ENCODE measurements at places on chromosomes 11 and 22.

DNA sequence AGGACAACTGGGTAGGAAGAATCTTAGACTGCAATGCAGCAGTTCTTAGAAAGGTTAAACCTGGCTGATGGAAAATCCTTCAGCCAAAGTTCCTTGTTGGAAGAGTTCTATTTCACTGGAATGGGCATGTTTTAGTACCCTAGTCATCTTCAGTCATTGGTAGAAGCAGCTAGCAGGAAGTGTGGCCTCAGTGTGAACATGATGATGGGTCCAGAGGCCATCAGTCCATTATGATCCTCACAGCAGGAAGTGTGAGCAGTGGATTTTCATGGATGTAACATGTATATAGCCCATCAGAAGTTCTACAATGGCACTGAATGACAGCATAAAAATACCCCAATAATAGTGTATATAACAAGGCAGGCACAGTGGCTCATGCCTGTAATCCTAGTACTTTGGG lies 35.9 kb upstream of the PDE3B start:
- no peak for DNase-seq

DNA sequence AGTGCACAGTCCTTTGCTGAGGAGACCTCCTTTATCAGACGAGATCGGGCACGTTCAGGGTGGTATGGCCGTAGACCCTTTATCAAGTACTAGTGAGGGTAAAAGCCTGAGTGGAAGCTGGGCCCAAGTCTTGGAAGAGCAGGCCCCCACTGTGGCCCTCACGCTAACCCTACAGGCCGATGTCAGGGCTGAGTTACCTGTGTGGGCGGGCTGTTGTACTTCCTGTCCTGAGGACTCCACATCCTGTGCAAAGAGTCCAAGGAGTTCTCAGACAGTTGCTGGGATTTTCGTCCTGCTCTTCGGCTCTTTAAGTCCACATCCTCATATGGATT lies 34.9 kb downstream of the RPL27A start:
- DNase-seq = no peak

DNA sequence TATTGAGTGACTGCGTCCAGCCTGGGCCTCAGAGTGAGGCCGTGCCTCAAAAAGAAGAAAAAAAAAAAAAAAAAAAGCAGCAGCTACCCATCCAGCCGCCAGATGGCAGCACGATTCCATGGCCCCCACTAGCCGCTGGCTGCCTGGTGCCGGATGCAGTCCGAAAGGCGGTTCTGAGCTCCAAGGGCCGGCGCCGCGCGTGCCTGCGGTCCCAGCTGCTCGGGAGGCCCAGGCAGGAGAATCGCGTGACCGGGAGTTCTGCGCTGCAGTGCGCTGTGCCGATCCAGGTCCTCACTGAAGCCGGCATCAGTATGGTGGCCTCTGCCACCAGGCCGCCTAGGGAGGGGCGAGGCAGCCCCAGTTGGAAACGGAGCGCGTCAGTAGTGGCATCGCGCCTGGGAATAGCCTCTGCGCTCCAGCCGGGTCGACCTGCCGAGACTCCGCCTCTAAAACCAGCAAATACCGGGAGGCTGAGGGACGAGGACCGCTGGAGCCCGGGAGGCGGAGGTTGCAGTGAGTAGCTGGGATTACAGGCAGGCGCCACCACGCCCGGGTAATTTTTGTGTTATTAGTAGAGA lies 19.3 kb downstream of the SCARF2 start:
- DNase-seq = peak; percentile 45

- DNase-seq = no peak
These were observed 22.3 kb downstream of the DDX6 start for GRCh38 chr11:118768690-118769089.

GRCh38 chr11:46724088-46724487 lies 5.1 kb downstream of the F2 start:
- no peak for DNase-seq

DNA sequence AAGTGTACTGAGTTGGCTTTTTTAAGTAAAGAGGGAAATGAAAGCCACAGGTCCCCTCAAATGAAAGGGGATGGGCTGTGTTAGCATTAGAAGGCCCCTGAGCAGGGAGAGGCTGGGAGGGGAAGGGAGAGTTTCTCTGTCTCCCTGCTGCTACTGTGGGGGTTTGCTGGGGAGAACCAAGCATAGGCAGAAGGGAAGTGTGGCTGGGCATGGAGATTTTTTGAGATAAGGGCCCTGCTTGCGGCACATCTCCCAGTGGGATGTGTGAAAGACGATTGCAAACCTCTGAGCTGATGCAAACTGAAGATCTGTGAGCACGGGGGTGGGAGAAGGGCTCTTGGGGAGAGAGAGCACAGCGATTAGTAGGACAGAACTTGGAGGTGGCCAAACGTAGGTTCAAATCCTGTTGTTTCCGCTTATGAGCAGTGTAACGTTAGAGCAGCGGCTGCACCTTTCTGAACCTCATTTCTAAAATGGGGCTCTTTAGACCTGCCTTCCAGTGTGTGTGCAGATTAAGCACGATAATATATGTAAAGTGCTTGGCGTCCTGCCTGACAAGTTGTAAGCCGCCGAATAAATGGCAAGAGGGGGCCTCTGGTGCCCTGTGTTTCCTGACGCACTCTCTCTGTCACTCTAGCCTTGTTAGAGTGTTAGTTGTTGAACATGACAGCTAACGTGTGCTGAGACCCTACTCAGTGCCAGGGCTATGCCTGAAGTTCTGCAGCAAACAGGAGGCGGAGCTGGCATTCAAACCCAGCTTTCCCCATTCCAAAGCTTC lies 122.3 kb downstream of the GRIK4 start:
- DNase-seq = no peak

DNA sequence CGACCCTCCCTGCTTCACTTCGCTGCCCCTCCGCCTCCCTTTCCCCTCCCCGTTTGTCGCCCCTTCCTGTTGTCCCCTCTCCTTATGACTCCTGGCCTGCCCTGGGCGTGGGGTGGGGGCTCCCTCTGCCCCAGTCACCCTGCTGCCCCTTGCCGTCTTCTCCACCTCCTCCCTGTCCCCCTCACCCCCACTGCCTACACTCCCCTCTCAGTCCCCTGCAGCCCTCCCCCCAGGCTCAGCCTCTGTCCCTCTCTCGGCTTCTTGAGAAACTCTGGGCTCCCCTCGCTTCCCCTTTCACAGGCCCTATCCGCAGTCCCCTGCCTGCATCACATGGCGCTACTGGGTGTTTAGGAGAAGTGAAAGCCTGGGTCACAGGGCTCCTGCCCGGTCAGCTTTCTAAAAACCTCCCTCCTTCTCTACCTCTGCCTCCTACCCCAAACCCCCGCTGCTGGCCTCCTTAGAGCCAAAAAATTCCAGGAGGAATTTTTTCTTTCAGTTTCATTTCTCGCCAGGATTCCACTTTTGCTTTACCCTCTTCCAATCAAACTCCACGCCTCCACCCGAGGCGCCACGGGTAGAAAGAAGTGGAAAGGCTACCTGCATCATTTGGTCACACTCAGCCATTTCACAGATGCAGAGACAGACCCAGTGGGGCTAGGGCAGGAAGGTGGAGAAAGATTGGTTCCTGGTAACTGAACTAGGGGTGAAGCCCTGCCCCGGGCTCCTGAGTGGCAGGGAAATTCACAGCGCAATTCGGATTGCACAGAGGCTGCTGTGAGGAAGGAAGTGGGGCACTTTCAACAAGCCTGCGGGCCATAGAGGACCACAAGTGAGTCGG lies at the start of gene SLC15A3:
SLC15A3 (minus strand) TSS at position 273 of the 838 bp plus-strand sequence. CDS start 625 bp downstream, outside the sequence.
- DNase-seq = no peak

- DNase-seq = no peak
These were observed 5.5 kb upstream of the PCF11 start for GRCh38 chr11:83151274-83151977.

- DNase-seq = no peak
These were observed 11.9 kb downstream of the CLPB start for GRCh38 chr11:72422414-72422813.

GRCh38 chr11:76674517-76675400 lies 4.2 kb upstream of the LRRC32 start:
- DNase-seq = no peak

DNA sequence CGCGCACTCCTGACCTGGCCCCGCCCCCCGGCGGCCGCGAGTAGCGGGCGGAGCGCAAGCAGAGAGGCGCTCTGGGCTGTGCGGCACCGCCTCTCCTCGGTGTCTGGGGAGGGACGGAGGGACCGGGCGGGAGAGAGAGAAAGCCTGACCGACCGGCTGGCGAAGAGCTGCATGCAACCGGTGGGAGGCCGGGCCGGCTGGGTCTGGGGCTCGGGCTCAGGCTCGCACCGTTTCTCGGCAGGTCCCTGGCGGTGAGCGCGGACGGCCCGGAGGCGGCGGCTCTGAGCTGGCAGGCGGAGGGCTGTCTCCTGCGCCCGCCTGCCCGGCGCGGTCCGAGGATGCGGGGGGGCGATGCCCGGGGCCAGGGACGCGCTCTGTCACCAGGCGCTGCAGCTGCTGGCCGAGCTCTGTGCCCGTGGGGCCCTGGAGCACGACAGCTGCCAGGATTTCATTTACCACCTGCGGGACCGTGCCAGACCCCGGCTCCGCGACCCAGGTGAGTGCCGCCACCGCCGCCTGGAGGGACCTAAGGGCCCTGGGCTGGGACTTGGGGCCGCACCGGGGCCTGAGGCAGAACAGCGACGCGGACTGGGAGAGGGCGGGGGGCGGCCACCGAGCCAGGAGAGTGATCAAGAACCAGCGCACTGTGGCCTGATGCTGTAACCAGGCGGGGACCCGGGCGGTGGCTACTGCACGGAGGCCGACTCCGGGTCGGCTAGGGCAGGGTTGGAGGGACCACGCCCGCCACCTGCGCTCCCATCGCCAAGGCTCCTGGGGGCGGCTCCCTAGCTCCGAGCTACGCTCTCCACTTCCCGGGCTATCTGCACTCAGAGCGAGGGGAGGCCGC lies at the start of gene SYT9:
SYT9 (plus strand) TSS at position 69 of the 847 bp plus-strand sequence; CDS start at position 352, 283 bp downstream.
- DNase-seq = peak; percentile 23

GRCh38 chr11:47917599-47918369 lies 62.6 kb upstream of the PTPRJ start:
- DNase-seq = no peak

GRCh38 chr11:134331354-134332188 lies at the start of gene GLB1L2:
GLB1L2 (plus strand) TSS chr11:134331988; CDS start chr11:134332062, 74 bp downstream.
- DNase-seq = peak; percentile 70

- no peak for DNase-seq
These were observed 28.0 kb downstream of the FADS2 start for GRCh38 chr11:61855939-61856680.

- DNase-seq = no peak
These were observed 25.5 kb downstream of the SCGB1A1 start for GRCh38 chr11:62444236-62444833.

GRCh38 chr11:77303328-77303727 lies 1.8 kb upstream of the GDPD4 start:
- DNase-seq = no peak

DNA sequence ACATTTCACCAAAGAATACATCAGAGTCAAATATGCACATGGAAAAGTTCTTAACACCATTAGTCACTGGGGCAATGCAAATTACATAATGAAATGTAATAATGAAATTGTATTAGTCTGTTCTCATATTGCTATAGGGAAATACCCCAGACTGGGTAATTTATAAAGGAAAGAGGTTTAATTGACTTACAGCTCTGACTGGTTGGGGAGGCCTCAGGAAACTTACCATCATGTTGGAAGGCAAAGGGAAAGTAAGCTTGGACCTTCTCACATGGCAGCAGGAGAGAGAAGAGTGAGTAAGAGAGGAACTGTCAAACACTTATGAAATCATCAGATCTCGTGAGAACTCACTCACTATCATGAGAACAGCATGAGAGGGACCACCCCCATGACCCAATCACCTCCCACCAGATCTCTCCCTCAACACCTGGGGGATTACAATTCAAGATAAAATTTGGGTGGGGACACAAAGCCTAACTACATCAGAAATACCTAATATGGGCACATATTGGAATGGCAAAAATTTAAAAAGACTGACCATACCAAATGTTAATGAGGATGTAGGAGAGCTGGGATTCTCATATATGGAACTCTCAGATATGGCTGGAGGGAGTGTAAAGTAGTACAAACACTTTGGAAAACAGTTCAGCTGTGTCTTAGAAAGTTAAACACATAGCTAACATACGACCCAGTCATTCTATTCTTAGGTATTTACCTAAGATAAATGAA lies 65.1 kb upstream of the CD44 start:
- no peak for DNase-seq

- DNase-seq = no peak
These were observed 31.9 kb downstream of the RASSF10 start for GRCh38 chr11:13040969-13041561.

DNA sequence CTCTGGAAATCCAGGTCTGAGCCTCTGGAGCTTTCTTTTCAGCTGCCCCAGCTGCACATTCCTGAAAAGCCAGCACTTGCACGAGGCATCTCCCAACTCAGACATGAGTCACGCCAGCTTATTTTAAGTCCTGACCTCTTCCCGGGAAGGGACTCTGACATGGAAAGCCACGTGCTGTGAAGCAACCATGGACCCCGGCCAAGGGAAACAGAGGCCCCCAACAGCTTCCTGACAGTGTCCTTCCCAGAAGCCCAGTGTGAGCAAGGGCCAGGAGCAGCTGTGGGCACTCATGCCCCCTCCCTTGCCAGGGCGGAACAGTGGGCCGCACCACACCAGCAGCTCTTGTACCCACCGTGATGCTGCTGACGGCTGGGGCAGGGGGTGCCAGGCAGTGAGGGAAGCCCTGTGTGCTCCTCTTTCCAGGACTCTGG lies 118.8 kb upstream of the CADM1 start:
- no peak for DNase-seq

- no peak for DNase-seq
These were observed 24.0 kb upstream of the PRR5 start for GRCh38 chr22:44677871-44678555.

DNA sequence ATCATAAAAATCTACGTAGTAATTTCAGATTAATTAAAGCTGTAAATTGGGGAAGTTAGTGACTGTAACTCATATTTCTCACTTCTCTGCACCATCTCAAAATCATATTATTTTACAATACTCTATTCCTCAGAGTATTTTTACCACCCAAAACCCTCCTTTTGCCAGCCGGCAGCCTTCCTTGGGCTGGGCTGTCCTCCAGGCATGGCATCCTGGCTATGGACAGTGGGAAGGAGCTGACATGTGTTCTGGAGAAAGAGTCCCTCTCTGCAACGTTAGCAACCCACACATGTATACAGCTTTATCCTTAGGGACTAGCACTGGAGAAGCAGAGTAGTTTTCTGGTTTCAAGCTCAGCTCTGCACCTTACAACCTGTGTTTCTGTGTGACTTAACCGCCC lies 86.8 kb downstream of the DSCAML1 start:
- no peak for DNase-seq

DNA sequence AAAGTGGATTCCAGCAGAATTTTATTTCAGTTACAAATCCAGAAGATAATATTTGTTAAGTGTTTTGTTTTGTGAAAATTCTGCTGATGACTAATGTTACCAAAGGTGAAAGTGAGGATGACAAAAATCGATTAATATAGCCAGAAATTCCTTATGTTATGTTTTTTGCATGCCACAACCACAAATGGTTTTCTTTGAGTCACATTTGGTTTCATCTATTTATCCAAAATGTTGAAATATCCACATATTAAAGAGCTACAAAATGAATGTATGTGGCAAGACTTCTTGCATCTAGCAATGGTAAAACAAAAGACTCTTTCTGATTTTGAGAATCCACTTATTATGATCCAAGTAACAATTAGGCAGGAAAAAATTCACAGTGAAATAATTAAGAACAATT lies 150.1 kb upstream of the LRRC4C start:
- no peak for DNase-seq

Measured in stimulated activated CD8-positive, alpha-beta memory T cell treated with anti-CD3 and anti-CD28 coated beads, Interleukin-2, amount 100 ng/mL, for 48 hours (primary cell).